Gastrocnemius medialis (tissue), 4 donors: ENCODE measurements at places on chromosomes 3 and 15. TPM values are rescaled to one million over a fixed set of nuclear protein-coding genes. Genes with fewer than 3 reads are reported as not detected.

The GOLGA8Q gene
- total RNA-seq = not detected

The RAB43 gene
- total RNA-seq = 1.8 TPM

The CHRM5 gene
- total RNA-seq = not detected

DNA sequence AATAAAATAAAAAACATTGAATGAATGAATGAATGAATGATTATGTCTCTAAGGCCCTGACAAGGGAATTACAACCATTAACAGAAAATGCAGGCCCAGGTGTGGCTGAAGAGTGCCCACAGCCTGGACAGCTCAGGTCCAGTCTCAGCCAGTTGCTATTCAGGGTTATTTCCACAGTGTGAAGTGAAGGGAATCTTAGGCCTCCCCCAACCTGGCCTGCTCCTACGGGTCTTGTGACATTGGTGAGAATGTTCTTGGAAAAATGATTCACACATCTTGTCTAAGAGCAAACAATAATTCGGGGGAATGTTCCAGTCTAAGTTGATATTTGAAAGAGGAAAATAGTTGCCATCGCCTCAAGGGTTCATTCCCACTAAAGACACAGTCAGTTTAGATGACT lies 37.0 kb downstream of the MINDY4B start:
- no peaks in the 10 kb centered on the region for H3K4me1 ChIP-seq
- H3K27ac ChIP-seq = no peak overlapping the region
- no peak for DNase-seq
- H3K27me3 ChIP-seq = no peaks in the 10 kb centered on the region

GRCh38 chr3:169948559-169949448 lies 17.8 kb upstream of the SEC62 start:
- H3K36me3 ChIP-seq = no peaks in the 10 kb centered on the region
- no peak overlapping the region for H3K4me3 ChIP-seq
- no peak for DNase-seq
- no peak overlapping the region for H3K27ac ChIP-seq
- no peaks in the 10 kb centered on the region for H3K27me3 ChIP-seq

GRCh38 chr3:18499301-18499700 lies 74.2 kb upstream of the SATB1 start:
- H3K27ac ChIP-seq = no peak overlapping the region
- no peak for DNase-seq
- no peaks in the 10 kb centered on the region for H3K27me3 ChIP-seq
- H3K4me1 ChIP-seq = no peaks in the 10 kb centered on the region
- H3K4me3 ChIP-seq = no peak overlapping the region

DNA sequence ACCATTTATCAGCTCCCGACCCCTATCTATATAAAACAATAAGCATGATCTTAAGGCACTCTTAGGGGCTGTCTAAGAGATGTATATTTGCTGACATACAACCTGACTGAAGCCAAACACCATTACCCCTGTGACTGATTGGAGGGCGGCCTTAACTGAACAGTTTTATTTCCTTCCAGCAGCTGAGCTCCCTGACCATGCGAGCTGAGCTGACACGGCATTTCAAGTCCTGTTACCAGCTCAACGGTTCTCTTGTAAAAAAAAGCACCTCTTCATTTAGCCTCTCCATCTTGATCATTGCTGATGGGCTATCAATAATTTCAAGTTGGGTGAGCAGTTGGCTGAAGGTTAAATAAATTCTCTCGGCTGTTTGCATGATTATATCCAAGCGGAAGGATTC lies 33.4 kb upstream of the BNIP2 start:
- H3K4me1 ChIP-seq = peaks cover 3% of the 10 kb centered on the region
- no peak for DNase-seq
- H3K27me3 ChIP-seq = no peaks in the 10 kb centered on the region
- H3K36me3 ChIP-seq = no peaks in the 10 kb centered on the region
- no peak overlapping the region for H3K4me3 ChIP-seq
- no peak overlapping the region for H3K27ac ChIP-seq

- H3K4me1 ChIP-seq = peaks cover 55% of the 10 kb centered on the region
- no peaks in the 10 kb centered on the region for H3K27me3 ChIP-seq
- H3K4me3 ChIP-seq = no peak overlapping the region
- H3K36me3 ChIP-seq = no peaks in the 10 kb centered on the region
- peak; percentile 78 for DNase-seq
Measured at GRCh38 chr15:82942691-82943090, 9.8 kb downstream of the HOMER2 start.
